ENCODE measurements at places on chromosomes 6 and 20.

- no peak for DNase-seq
Measured at GRCh38 chr20:38447251-38447661, 12.1 kb upstream of the SNHG17 start.

DNA sequence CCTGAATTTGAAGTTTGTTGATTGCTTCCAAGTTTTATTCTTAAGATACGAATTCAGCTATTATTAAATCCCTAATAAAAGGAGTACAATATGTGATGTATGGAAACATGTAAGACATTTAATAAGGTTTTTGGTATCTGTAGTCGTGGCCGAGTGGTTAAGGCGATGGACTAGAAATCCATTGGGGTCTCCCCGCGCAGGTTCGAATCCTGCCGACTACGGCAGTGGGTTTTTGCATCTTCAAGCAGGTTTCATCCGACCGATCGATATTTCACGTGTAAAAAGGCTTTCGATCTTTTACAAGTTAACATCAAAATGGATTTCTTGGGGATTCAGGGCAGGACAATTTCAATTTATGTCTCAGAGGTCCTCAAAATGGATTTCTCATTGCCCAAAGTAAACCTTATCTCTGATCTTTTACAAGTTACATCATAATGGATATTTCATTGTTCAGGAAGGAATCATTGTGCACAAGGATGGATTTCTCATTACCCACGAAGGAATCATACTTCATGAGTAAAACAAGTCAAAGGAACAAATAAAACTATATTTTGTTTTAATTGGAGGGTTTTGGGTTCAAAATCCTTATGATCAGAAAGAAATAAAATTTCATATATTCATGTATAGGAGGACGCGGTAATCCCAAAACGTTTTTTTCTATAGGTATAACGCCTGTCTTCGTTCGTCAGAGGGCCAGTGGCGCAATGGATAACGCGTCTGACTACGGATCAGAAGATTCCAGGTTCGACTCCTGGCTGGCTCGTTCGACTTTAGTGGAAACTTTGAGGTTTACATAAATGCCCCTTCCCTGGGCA, 37.3 kb upstream of the BTN3A2 start:
- DNase-seq: peak; percentile 63

DNA sequence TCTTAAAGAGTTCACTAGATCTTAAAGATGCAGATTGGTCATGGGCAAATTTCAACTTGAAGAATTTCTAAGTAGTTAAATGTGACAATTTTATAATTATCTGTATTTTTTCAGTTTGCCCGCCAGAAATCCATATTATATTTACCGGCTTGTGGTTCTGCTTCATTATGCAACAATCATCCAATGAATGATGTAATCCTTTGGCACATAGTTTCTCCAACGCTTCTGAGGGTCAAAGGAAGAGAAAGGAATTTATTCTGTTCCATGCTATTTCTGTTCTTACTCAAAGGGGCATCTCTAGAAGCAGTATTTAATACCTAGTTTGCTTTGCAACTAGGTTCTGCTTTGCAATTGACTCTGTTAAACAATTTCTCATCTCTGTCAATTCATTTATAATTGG, 359.3 kb upstream of the PLCB4 start:
- DNase-seq: no peak

DNA sequence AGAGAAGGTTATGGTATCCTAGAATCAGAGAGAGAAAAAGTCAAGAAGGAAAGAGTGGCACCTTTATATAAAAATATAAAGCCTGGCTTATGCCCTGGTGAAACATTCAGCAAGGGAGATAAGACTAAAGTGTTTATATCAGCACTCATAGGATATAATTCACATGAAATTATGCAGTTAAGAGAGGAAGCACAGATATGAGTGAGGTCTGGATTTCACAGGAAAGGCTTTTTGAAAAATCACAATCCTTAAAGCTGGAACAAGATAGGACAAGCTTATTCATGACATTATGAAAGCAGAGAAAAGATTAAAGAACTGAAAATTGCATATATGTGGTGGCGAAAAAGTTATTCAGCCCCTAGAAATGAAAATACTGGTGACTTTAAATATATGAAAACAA, 181.2 kb upstream of the FLRT3 start:
- DNase-seq: no peak

DNA sequence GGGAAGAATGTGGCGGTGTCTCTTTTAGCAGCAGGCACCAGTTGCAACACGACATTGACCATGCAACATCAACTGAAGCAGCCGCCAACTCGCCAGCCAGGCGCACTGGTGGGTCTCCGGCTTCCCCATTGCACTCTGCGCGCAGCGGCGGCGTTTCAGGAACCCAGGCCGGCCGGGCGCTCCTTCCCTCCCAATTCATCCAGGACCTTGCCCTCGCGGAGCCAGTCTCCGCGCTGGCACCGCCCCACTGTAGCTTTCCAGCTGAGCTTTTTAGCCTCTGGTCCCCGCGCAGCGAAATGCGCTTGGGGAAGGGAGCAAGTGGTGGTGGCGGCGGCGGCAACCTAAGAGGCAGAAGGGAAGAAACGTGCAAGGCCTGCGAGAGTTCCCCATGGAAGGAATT, 297.9 kb upstream of the RIMS1 start:
- no peak for DNase-seq
